ENCODE measurements at places on chromosomes 1 and 21. TPM values are rescaled to one million over a fixed set of nuclear protein-coding genes. Genes with fewer than 3 reads are reported as not detected.

GRCh38 chr1:70405780-70406416 is 5.2 kb upstream of the CTH start:
- no peak for DNase-seq

DNA sequence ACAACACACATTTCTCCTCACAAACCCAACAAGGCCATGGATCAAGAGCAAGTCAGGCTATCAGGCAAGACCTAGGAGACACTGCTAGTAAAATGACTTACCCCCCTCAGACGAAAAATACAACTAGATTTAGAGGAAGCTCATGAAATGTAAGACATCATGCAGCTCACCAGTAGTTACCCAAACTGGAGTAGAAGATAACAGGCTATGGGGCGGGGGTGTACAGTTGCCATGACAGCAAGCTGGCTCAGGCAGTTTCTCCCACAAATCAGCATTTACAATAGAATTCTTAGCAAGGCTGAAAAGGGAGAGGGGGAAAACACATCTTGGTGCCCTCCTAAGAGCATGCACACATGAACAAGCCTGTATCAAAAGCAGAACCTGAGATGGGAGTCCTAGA is 13.9 kb downstream of the TPM3 start:
- no peak for DNase-seq

- no peak for DNase-seq
These were observed 172.4 kb upstream of the IGSF21 start for GRCh38 chr1:17935230-17935629.

The NBPF8 gene
- 2.6 TPM for total RNA-seq

The RPRD2 gene
- 26.9 TPM for total RNA-seq

- no peak for DNase-seq
These were observed 10.9 kb downstream of the CNST start for GRCh38 chr1:246577082-246577719.

GRCh38 chr1:117060441-117061317 is 553 bp downstream of the TTF2 start:
- DNase-seq: peak; percentile 37

GRCh38 chr1:74504125-74504932 is 8.1 kb downstream of the LRRC53 start:
- DNase-seq: peak; percentile 82

- DNase-seq: no peak
These were observed 2.8 kb downstream of the TCEA3 start for GRCh38 chr1:23421753-23422240.

The SIPA1L2 gene
- total RNA-seq: 177 TPM

- no peak for DNase-seq
These were observed 46.8 kb downstream of the PKNOX1 start for GRCh38 chr21:43021191-43021590.

DNA sequence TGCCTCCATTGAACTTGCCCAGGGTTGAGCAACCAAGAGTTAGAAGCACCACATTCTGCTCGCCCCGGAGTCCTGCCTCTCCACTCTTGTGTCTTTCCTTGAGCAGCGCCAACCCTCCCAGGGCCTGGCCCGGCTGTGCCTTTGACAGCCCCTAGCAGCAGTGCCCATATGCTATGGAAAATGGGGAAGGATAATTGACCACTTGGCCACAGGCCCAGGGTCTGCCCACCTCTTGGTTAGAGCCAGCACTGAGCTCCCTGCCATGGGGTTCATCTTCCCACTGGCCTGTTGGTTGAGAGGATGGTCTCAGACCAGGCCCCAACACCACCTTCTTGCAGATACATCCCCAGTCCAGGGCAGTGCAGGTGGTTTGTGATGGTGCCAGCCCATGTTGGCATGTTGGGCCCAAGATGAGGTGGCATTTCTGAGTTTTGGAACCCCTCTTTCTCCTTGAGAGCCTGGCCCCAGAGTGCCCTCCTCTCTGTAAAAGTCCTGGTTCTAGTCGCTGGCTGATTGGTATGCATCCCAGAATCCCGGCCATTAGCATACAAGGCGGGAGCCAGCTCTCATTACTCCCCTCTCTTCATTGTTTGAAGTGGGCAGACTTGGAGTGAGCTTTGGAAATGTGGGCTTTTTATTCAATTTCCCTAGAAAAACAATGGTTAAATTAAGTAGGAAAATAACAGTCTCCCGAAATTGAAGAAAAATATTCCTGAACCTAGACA is 7.6 kb downstream of the ARHGEF10L start:
- no peak for DNase-seq

GRCh38 chr1:37362594-37363385 is 111.6 kb upstream of the ZC3H12A start:
- peak; percentile 44 for DNase-seq

DNA sequence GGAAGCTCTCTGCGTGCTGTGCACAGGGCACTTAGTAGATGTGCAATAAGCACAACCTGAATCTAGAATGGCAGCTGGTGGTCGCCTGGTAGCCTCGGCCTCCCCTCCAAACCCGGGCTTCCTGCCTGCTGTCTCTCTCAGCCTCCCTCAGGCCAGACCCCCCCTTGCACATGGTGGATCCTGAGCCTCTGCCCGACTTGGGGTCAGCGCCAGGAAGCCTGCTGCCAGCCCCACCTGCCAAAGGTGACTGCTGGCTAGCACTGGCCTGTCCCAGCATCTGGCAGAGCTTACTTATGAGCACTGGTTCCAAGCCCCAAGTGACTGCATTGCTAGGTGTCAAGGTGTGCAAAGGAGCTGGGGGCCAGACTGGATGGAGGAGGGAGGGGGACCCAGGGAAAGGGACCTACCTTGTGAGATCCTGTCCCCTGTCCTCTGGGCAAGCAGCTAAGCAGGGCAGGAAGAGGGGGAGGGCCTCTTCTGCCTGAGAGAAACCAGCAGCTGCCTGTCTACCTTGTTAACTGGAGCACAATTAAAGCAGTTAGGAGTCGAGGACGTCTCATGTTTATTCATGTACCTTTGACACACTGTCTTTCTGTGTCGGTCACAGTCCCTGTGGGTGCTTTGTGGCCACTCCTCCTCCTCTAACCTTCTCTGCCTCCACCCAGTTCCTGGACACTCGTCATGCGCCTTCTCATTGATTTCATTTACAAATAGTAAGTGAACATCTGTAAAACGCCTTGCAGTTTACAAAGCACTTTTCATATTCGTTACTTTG is 100.9 kb downstream of the DDX20 start:
- no peak for DNase-seq

- DNase-seq: no peak
These were observed 462.4 kb upstream of the RGS18 start for GRCh38 chr1:191695865-191696264.

DNA sequence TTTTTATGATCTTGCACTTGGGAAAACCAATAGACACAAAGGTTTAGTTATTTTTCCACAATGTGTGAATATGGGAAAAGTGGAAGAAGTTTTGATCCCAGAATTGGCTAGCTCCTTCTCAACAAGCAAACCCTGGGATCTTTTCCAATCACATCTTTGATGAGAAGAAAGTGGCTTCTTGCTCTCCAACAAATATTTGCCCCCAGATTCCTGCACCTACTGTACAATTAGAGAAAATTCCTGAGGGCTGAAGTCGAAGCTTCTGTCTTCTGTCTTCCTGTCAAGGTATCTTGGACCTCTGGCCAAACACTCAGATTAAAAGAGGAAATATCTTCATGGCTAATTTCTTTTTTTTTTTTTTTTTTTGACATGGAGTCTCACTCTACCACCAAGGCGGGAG is 113.1 kb upstream of the SLC45A1 start:
- no peak for DNase-seq

DNA sequence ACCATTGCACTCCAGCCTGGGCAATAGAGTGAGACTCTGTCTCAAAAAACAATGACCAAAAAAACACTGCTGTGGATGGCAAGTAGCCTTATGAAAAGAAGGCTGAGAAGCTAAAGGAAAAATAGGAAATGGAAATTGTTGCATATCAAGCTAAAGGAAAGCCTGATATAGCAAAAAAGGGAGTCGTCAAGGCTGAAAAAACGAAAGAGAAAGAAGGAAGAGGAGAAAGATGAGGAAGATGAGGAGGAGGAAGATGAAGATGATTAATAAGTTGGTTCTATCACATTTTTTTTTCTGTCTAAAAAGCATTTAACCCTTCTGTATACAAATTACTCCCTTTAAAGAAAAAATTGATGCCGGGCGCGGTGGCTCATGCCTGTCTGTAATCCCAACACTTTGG is 10.2 kb upstream of the PRDX1 start:
- DNase-seq: no peak

DNA sequence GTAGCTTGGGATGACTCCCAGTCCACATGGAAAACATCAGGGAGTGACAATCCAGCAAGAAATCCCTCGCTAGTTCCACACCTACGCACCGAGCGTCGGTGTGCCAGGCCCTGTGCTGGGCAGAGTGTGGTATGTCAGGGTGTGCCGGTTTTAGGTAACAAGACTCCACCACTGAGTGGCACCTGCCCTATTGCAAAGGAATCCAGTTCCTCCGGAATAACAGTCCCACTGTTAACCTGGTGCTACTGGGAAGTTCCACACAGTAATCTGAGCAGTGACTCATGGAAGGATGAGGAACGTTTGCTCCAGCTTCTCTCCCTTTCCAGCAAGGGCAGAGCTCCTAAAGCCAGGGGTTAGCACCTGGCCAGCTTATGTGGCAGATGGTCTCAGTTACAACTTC is 14.3 kb downstream of the RNF207 start:
- no peak for DNase-seq
